ENCODE measurements at places on chromosomes 13 and 19.

- no peak for DNase-seq
These were observed 127.6 kb downstream of the URI1 start for GRCh38 chr19:30069535-30070197.

DNA sequence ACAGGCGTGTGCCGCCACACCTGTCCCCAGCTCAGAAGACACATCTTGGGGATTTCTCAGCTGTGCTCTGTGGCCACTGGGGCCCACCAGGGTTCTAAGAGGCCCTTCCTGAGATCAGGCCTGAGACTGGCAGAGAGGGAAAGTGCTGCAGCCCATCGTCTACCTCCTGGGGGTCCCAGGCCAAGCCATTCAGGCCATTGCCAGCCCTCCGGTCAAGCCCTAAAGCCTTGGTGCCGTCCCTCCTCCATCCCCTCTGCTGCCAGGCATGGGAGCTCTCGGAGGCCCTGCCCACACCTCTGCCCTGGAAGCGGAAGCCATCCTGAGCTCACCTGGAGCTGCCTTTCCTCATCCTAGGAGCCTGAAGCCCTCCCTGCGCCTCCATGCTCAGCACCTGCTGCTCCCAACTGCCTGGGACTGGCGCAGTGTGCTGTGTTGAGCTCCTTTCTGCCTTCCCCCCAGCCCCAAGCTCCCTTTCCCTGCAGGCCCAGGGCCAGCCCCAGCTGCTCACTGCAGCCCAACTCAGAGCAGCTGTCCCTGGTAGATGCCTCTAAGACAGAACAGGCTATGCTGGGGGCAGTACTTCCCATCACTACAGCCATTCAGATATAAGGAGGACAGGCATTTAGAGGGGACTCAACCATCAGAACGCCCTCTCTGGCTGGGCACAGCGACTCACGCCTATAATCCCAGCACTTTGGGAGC lies 2.9 kb downstream of the SLC7A9 start:
- no peak for DNase-seq

GRCh38 chr19:45304141-45304926 lies 18.3 kb downstream of the CKM start:
- no peak for DNase-seq

DNA sequence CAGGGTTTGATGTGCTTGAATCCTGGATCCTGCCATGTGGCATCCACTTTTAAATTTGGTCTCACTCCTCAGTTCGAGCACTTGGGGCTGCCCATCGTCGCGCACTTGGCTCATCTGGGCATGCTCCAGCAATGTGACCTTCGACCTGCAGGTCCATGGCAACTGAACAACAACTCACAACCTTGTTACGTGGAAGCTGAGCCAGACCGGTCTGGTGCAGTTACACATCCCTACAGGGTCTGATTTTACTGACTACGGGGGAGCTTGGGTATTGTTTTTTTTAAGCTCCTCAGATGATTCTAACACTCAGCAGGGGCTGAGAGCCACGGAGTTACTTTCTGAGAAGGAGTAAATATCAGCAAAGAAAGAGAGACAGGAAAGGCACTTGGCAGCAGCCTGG lies 769.6 kb downstream of the UQCRFS1 start:
- DNase-seq = no peak

GRCh38 chr13:69565334-69565733 lies 542.3 kb upstream of the ATXN8OS start:
- no peak for DNase-seq

GRCh38 chr19:39832341-39833083 lies 1.4 kb downstream of the DYRK1B start:
- DNase-seq = no peak

DNA sequence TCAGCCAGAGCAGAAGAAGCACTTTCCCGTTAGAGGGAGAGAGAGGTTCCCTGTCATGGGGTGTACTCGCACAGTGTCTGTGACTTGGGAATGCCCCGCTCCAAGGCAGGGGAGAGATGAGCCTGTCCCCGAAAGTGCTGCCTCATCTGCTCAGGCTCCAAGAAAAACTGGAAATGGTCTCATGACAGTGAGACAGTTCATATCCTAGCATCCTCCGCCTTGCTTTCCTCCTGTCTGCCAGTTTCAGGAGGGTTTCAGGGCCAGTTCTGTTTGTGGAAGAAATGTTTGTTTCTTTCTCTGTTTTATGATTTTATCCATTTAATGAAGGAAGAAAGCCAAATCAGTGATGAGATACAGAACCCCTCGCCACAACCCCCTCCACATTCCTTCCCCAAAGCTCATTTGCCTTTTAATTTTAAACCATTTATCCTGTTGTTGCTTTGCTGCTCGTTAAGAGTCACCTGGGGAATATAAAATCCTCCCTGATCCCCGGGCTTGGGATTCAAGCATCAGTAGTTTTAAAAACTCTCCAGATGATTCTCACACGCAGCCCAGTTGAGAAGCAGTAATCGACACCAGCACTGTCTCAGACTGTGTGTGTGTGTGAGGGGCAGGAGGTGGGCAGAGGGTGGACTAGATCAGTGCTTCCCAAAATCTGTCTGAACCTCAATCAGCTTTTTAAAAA lies 144.6 kb upstream of the UBL3 start:
- DNase-seq = no peak

DNA sequence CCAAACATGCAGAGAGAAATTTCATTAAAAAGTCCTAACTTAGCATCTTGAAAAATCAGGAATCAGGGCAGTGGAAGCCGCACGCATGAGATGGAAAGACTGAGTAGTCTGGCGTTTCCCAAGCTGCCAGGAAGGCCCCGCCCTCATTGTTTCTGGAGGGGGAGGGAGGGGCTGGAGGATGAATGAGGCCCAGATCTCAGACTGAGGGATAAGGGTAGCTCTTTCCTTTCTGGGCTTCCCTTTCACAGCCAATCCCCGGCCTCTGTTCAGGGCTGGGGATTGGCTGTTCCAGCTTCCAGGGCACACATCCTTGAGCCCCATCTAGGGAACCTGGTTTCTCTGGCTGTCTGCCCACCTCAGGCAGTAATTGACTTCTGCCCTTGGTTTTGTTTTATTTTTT lies 7.3 kb downstream of the C19orf53 start:
- peak; percentile 58 for DNase-seq

- DNase-seq = no peak
These were observed 58.5 kb downstream of the SPATA13 start for GRCh38 chr13:24218977-24219376.

GRCh38 chr13:38981096-38981495 lies 9.5 kb downstream of the STOML3 start:
- no peak for DNase-seq

- no peak for DNase-seq
These were observed 4.8 kb downstream of the B3GLCT start for GRCh38 chr13:31204592-31204991.

GRCh38 chr13:27026396-27026795 lies 145.2 kb downstream of the USP12 start:
- no peak for DNase-seq

DNA sequence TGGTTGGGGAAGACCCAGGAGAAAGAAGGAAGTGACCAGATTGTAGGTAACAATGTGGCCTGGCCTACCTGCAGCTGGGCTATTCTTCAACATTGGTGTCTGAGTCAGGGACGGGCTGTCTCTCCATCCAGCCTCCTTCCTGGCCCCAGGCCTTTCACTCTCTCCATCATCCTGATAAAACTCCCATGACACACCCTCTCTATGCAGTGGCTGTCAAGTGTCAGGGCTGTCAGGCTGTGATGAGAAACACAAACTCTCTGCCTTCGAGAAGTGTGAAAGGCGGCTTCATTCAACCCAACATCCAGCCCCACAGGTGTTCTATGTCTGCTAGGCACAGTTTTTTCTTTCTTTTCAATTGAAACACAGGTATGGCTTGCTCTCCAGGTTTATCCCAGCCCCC lies 153.3 kb upstream of the VSTM2B start:
- no peak for DNase-seq

GRCh38 chr13:31374682-31375081 lies 174.9 kb downstream of the B3GLCT start:
- peak; percentile 13 for DNase-seq

- no peak for DNase-seq
These were observed 140.9 kb upstream of the UBL3 start for GRCh38 chr13:29991343-29991742.

DNA sequence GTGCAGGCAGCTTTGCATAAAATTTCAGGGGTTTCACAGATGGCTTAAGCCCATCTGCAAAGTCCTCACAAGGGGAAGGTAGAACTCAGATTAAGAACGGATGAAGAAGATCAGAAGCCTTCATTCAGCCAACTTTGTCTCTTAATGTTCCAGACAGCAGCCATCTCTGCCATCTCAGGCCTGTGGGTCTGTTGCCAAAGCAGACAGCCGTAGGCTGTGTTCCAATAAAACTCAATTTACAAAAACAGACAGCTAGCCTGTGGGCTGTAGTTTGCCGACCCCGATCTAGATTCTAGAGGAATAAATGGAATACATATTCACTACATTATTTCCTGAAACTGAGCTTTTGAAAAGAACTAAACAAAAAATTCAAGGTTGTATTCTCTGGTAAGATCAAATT lies 3.8 kb downstream of the DCUN1D2 start:
- DNase-seq = no peak

- DNase-seq = no peak
These were observed 194.7 kb downstream of the B3GLCT start for GRCh38 chr13:31394506-31394905.

GRCh38 chr13:111913761-111914140 lies 153.2 kb upstream of the SOX1 start:
- no peak for DNase-seq

DNA sequence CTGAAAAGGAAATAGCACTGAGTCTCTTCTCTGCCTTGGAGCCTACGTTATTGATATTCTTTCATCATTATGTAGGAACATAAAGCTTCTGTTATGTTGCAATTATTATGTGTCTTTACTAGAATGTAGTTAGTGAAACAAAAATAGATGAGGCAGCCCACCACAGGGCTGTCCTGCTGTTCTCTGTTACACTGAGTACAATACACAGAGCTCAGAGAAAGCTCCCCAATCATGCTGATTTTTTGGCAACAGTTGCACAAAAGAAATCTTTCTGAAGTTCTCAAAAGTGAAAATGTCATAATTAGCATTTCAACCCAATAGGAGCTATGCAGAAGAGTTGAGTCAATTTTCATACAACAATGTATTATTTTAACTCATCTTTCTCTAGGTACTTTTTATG lies 119.5 kb downstream of the EFNB2 start:
- DNase-seq = no peak

GRCh38 chr13:45055198-45055901 lies 65.0 kb upstream of the GTF2F2 start:
- no peak for DNase-seq
